Thoracic aorta (tissue), 2 donors: ENCODE measurements at places on chromosomes 13 and 19.
A peak's percentile ranks its signal among the peaks of the same experiment; 100 is the strongest.

DNA sequence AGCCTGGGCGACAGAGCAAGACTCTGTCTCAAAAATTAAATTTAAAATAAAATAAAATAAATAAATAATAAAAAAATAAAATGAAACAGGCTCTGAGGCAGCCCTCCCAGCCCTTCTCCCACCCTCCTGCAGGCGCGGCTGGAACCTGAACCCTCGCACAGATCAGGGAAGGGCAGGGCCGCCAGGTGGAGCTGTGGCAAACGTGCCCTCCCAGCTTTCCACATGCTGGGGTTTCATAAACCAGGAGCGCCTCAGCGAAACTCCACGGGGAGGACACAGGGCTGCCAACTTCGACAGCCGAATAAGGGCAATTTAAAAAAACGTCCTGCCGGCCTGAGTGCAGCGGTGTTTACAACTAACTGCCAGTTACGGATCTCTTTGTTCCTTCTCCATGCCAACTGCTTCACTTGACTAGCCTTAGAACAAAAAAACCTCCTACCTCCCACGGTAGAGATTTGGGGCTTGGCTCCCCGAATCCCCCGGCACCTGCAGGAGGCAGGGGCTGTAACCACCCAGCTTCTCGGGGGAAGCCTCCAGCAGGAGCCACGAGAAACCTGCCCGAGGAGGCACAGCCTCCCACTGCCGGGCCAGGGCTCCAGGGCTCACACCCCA, 15.9 kb downstream of the ZNF787 start:
- H3K36me3 ChIP-seq = peaks cover 10% of the 10 kb centered on the region
- DNase-seq = peak; percentile 30
- H3K27ac ChIP-seq = peak overlapping the region; percentile 80
- H3K4me1 ChIP-seq = peaks cover 25% of the 10 kb centered on the region
- H3K27me3 ChIP-seq = no peaks in the 10 kb centered on the region
- peak overlapping the region; percentile 64 for H3K4me3 ChIP-seq

DNA sequence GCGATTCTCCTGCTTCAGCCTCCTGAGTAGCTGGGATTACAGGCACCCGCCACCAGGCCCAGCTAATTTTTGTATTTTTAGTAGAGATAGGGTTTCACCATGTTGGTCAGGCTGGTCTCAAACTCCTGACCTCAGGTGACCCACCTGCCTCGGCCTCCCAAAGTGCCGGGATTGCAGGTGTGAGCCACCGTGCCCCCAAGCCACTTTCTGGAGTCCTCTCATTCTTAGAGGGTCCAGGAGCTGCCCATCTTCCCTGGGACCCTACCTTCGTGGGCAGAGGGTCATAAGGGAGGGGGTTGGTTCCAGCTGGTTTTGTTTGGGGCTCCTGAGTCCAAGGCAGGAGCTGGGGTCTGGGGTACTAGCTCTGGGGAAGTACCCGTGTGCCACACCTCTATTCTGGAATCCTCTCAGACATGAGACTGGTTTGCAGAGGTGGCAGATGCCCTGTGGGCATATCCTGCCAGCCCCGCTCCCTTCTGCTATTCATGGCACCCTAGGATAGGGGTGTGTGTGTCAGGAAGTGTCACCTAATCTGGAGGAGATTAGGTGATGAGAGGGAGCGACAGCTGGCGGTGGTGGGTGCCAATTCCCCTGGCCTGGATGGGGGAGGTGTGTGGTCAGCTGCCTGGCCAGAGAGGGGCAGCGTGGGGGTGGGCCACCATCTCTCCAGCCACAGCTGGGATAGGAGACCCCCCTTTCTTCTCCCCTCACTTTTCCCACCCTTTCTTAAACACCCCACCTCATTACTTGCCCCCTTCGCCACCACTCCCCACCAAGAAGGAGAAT, 2.1 kb downstream of the PRMT1 start:
- no peaks in the 10 kb centered on the region for H3K27me3 ChIP-seq
- peaks cover 24% of the 10 kb centered on the region for H3K4me1 ChIP-seq
- DNase-seq = no peak
- H3K4me3 ChIP-seq = no peak overlapping the region

DNA sequence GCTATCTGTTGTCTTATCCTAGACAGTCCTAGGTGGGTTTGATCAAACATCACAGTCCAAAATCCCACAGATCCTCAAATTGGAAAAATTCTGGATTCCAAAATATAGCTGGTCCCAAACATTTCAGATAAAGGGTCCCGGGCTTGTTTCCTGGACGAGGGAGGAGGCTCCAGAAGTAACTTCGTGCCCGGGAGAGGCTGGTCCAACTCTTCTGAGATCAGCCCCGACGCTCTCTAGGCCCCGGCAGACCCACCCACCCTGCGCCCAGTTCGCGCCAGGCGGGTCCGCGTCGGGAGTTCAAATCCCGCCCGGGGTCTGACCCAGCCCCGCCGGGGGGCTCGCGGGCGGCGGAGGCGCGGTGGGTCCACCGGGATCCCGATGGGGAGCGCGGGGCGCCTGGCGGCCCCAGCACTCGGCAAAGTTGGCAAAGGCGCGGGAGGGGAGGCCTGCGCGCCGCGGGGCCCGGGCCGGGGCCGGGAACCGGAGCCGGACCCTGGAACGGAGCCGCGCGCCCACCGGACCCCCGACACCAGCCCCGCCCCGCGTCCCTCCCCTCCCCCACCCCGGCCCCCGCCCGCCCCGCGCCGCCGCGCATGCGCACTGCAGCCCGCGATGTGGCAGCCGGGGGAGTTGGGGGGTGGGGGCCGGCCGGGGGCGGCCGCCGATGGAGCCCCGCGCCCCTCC, 513 bp downstream of the MIER2 start:
- no peaks in the 10 kb centered on the region for H3K36me3 ChIP-seq
- no peaks in the 10 kb centered on the region for H3K27me3 ChIP-seq
- peak overlapping the region; percentile 87 for H3K4me3 ChIP-seq
- peak overlapping the region; percentile 38 for H3K27ac ChIP-seq
- H3K4me1 ChIP-seq = peaks cover 24% of the 10 kb centered on the region
- no peak for DNase-seq

GRCh38 chr13:23915308-23915707, 18.0 kb upstream of the C1QTNF9B start:
- no peak overlapping the region for H3K27ac ChIP-seq
- no peak overlapping the region for H3K4me3 ChIP-seq
- no peaks in the 10 kb centered on the region for H3K27me3 ChIP-seq
- H3K4me1 ChIP-seq = no peaks in the 10 kb centered on the region
- no peaks in the 10 kb centered on the region for H3K36me3 ChIP-seq

GRCh38 chr13:111620166-111620565, 299.7 kb downstream of the TEX29 start:
- H3K27me3 ChIP-seq = no peaks in the 10 kb centered on the region
- no peak overlapping the region for H3K27ac ChIP-seq
- H3K4me3 ChIP-seq = no peak overlapping the region
- H3K36me3 ChIP-seq = no peaks in the 10 kb centered on the region
- no peaks in the 10 kb centered on the region for H3K4me1 ChIP-seq

- no peak overlapping the region for H3K4me3 ChIP-seq
- no peak for DNase-seq
- no peaks in the 10 kb centered on the region for H3K4me1 ChIP-seq
- H3K27me3 ChIP-seq = no peaks in the 10 kb centered on the region
Observed at GRCh38 chr13:75400775-75401174, 81.2 kb downstream of the TBC1D4 start.

GRCh38 chr13:59103004-59103768, 1060.5 kb downstream of the DIAPH3 start:
- no peak overlapping the region for H3K4me3 ChIP-seq
- no peaks in the 10 kb centered on the region for H3K27me3 ChIP-seq
- H3K36me3 ChIP-seq = no peaks in the 10 kb centered on the region
- no peak overlapping the region for H3K27ac ChIP-seq

- no peak for DNase-seq
- no peak overlapping the region for H3K27ac ChIP-seq
- no peaks in the 10 kb centered on the region for H3K27me3 ChIP-seq
- no peaks in the 10 kb centered on the region for H3K36me3 ChIP-seq
Observed at GRCh38 chr19:366951-367350, 22.4 kb upstream of the MIER2 start.

- no peaks in the 10 kb centered on the region for H3K27me3 ChIP-seq
- no peak overlapping the region for H3K4me3 ChIP-seq
- no peak overlapping the region for H3K27ac ChIP-seq
Observed at GRCh38 chr19:10911579-10912363, 16.7 kb downstream of the YIPF2 start.

GRCh38 chr19:38815059-38816001, 2.6 kb upstream of the LGALS4 start:
- no peak for DNase-seq
- no peak overlapping the region for H3K27ac ChIP-seq
- no peak overlapping the region for H3K4me3 ChIP-seq
- no peaks in the 10 kb centered on the region for H3K27me3 ChIP-seq
- H3K4me1 ChIP-seq = no peaks in the 10 kb centered on the region
